ENCODE measurements at places on chromosomes 2 and 18. TPM values are rescaled to one million over a fixed set of nuclear protein-coding genes. Genes with fewer than 3 reads are reported as not detected.

GRCh38 chr2:101630224-101630949 lies 67.1 kb upstream of the MAP4K4 start:
- no peak for DNase-seq
- H3K4me3 ChIP-seq: no peak overlapping the region
- H3K27ac ChIP-seq: no peak overlapping the region
- no peaks in the 10 kb centered on the region for H3K27me3 ChIP-seq
- no peaks in the 10 kb centered on the region for H3K36me3 ChIP-seq

- no peak overlapping the region for H3K4me3 ChIP-seq
- H3K36me3 ChIP-seq: no peaks in the 10 kb centered on the region
- DNase-seq: no peak
- H3K4me1 ChIP-seq: no peaks in the 10 kb centered on the region
- 0 out of 2 replicates have a peak, but pooled peaks cover 3% of the 10 kb centered on the region for H3K27me3 ChIP-seq
- H3K27ac ChIP-seq: no peak overlapping the region
These were observed 8.3 kb downstream of the TNP1 start for GRCh38 chr2:216851486-216852090.

DNA sequence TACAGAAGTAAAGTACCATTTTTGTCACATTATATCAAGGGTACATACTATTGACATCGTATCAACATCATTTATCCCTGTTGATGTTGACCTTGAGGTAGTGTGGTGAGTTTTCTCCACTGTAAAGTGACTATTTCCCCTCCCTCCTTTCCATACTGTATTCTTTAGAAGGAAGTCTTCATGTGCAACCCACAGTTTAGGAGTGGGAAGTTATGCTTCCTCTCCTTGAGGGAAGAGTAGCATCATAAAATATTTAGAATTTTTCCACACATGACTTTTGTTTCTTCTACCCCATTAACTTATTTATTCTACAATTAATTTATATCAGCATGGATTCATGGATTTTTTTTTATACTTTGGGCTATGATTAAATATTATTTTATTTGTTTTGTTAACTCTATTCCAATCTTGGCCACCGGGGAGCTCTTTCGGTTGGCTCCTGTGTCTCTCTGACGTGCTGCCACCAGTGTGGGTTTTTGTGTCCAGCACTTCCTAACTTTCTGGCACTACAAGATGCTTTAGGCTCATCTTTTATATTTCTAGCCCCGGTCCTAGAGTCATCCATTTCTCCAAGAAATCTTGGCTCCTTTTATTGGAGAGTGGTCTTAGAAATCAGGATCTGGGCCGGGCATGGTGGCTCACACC lies 19.0 kb downstream of the AQP12B start:
- H3K4me1 ChIP-seq: no peaks in the 10 kb centered on the region
- no peak overlapping the region for H3K27ac ChIP-seq
- peaks cover 44% of the 10 kb centered on the region for H3K27me3 ChIP-seq

- no peaks in the 10 kb centered on the region for H3K36me3 ChIP-seq
- no peak overlapping the region for H3K4me3 ChIP-seq
- no peaks in the 10 kb centered on the region for H3K27me3 ChIP-seq
- no peak for DNase-seq
- no peak overlapping the region for H3K27ac ChIP-seq
- H3K4me1 ChIP-seq: no peaks in the 10 kb centered on the region
These were observed 390.7 kb upstream of the ETAA1 start for GRCh38 chr2:67006373-67006960.

DNA sequence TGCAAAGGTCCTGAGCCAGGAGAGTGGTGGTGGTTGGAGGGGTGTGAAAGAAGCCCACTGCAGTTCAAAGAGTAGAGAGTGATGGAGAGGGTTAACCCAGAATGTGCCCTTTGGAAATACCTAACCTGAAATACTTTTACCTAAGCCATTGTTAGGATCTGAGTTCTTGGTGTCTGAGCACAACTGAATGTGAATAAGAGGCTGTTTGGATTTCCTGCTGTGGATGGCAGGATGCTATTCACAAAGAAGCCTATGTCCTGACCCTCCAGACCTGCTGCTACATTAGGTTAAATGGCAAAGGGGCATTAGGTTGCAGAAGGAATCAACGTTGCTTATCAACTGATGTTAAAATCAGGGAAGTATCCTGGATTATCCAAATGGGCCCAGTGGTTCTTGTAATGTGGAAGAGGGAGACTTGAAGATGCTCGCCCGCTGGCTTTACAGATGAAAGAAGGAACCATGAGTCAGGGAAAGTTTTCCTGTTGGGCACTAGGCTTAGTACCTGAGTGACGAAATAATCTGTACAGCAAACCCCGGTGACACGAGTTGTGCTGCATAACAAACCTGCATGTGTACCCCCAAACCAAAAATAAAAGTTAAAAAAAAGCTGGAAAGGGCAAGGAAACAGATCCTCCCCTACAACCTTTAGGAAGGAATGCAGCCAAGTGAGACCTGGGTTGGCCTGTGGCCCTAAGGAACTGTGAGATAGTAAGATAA lies 27.2 kb downstream of the ITGA6 start:
- H3K4me1 ChIP-seq: peaks cover 49% of the 10 kb centered on the region
- H3K36me3 ChIP-seq: no peaks in the 10 kb centered on the region
- H3K4me3 ChIP-seq: no peak overlapping the region
- no peak overlapping the region for H3K27ac ChIP-seq
- DNase-seq: no peak

DNA sequence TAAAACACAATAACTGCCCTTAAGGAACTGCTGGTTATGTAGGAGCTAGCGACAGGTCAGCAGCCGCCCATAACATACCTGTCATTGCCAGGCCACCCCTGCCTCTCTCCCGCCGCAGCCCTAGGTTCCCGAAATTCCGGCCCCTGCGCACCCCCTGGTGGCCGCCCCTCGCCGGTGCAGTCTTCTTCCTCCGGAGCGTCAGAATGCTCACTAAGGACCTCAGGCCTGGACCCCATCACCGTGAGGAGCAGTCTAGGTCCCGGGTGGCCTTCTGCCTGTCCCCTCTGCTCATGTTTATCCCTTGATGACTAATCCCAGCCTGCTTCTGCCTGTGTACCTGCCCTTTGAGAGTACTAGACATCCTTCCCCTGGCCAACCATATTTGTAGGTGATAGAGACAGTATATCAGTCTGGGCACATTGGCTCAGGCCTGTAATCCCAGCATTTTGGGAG lies 115.7 kb upstream of the SLC1A4 start:
- H3K36me3 ChIP-seq: no peaks in the 10 kb centered on the region
- no peak overlapping the region for H3K27ac ChIP-seq
- peak; percentile 75 for DNase-seq
- no peaks in the 10 kb centered on the region for H3K27me3 ChIP-seq
- peaks cover 21% of the 10 kb centered on the region for H3K4me1 ChIP-seq
- no peak overlapping the region for H3K4me3 ChIP-seq

GRCh38 chr18:28960146-28960545 lies 783.2 kb upstream of the CDH2 start:
- no peak overlapping the region for H3K4me3 ChIP-seq
- no peak for DNase-seq
- no peaks in the 10 kb centered on the region for H3K4me1 ChIP-seq
- H3K27ac ChIP-seq: no peak overlapping the region
- no peaks in the 10 kb centered on the region for H3K36me3 ChIP-seq

DNA sequence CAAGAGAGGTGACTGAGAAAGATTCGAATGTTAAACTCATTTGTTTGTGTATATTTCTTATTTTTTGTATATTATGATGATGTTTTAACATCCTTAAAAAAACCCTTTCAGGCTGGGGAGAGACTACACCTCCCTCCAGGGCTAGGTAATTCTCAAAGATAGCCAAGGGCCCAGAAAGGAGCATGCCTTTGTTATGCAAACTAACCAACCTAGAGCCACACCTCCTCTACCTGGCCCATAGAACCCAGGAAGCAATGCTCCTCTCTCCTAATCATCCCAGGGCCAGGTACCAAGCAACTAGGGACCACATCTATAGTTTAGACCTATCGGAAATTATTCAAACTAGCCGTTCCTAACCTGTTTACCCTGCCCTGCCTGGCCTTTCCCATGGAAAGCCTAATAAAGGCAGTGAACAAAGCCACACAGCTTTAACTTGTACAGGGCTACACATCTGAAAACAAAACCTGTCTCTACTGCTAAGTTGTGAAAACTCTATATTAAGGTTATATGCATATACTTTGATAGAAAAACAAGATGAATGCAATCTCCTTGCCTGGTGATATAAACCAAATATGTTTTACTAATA lies 79.7 kb downstream of the COLEC12 start:
- DNase-seq: no peak
- no peaks in the 10 kb centered on the region for H3K36me3 ChIP-seq
- H3K4me3 ChIP-seq: no peak overlapping the region
- no peaks in the 10 kb centered on the region for H3K27me3 ChIP-seq
- peak overlapping the region; percentile 83 for H3K27ac ChIP-seq

DNA sequence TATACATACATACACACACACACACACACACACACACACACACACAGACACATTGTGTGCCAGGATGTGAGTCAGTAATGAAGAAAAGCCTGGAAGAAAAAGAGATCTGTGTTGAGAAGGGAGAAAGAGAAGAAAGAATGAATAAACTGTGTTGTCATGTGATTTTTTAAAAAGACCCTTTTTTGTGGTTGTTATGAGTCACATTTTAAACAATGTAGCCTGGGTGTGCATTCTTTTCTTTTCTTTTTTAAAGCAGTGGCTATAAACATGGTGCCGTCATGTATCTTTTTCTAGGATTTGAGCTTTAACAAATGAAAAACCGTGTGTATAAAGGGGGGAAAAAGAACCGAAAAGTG lies 87.2 kb downstream of the NRP2 start:
- no peak overlapping the region for H3K4me3 ChIP-seq
- H3K27me3 ChIP-seq: no peaks in the 10 kb centered on the region
- peaks cover 42% of the 10 kb centered on the region for H3K4me1 ChIP-seq
- H3K27ac ChIP-seq: peak overlapping the region; percentile 61

GRCh38 chr2:225670111-225670974 lies 270.8 kb downstream of the NYAP2 start:
- no peaks in the 10 kb centered on the region for H3K36me3 ChIP-seq
- no peaks in the 10 kb centered on the region for H3K27me3 ChIP-seq
- H3K4me1 ChIP-seq: no peaks in the 10 kb centered on the region
- H3K4me3 ChIP-seq: no peak overlapping the region

DNA sequence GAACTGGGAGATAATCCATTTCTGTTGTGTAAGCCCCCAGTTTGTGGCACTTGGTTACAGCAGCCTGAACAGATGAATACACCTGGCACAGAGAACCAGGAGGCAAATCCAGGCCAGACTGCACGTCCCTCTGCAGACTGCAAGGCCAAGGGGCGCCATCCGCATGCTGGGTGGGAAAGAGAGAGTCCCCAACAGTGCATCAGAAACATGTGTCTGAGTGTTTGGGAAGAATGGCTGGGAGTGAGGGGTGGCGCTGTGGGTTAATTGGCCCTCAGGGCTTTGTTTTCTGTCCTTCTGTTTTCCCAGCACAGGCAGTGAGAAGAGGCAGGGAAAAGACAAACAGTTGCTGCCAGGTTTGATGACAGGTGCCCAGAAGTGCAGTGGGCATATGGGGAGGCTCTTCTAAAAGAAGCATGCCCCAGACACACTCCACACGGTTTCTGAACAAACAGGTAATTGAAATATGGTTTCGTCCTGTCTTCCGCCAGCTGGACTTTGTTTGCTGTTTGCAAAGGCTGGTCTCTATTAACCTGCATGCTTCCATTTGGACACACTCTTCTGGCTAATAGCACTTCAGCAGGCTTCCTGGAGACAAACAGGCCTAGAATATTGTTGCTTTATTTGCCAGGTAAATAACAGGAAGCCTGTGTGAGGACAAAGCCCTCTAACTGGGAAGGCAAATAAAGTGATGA lies 43.4 kb upstream of the SEC11C start:
- no peak overlapping the region for H3K4me3 ChIP-seq
- no peaks in the 10 kb centered on the region for H3K36me3 ChIP-seq
- no peaks in the 10 kb centered on the region for H3K4me1 ChIP-seq
- no peak overlapping the region for H3K27ac ChIP-seq
- peaks cover 21% of the 10 kb centered on the region for H3K27me3 ChIP-seq
- no peak for DNase-seq

GRCh38 chr18:26082475-26082874 lies 7.9 kb downstream of the SS18 start:
- peaks cover 85% of the 10 kb centered on the region for H3K36me3 ChIP-seq
- DNase-seq: no peak
- no peaks in the 10 kb centered on the region for H3K4me1 ChIP-seq
- no peak overlapping the region for H3K27ac ChIP-seq

DNA sequence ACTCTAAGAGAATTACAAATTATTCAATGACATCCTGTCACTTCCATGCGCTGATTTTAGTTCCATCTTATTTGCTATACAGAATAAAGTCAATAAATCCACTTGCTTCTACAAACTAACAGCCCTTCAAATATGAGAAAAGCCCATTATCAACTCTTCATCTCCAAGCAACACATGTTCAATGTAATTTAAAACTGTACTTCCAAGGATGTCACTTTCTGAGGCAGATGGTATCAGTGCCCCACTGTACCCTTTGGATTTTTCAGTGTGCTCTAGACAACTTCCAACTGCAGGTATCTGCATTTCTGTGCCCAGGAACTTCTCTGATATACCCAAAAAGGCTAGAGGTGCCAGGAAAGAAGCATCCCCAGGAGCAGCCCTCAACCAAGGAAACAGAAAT lies 87.6 kb downstream of the SMAD2 start:
- peaks cover 62% of the 10 kb centered on the region for H3K36me3 ChIP-seq
- no peaks in the 10 kb centered on the region for H3K27me3 ChIP-seq
- H3K27ac ChIP-seq: no peak overlapping the region

- peak overlapping the region; percentile 55 for H3K4me3 ChIP-seq
- peaks cover 12% of the 10 kb centered on the region for H3K36me3 ChIP-seq
- peak; percentile 46 for DNase-seq
These were observed 423 bp upstream of the TTC27 start for GRCh38 chr2:32627441-32627813.

DNA sequence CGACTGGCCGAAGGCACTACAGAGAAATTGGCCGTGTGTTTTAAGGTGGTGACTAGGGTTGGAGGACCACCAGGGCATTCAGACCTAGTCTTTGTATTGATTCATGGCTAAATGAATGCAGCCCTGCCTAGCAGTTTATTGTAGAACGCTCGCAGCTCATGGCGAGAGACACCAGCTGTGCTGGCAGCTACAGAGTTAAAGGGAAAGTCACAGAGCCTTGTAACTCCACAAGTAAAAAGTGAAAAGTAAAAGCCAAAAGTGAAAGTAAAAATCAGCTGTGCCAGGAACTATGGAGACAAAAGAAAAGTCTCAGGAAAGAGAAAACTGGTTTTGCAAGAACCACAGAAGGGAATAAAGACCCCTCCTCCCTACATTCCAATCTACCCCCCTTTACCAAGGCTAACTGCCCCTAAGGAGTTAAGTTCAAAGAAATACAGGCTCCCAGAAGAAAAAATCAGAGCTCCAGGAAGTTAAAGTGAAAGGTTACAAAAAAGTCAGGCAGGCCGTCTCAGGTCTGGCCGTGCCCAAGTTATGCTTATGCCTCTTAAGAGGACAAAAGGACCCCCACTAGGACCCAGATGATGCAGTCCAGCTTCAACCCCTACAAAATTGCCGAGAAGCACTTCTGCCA lies 46.4 kb upstream of the SELENOI start:
- H3K36me3 ChIP-seq: no peaks in the 10 kb centered on the region
- H3K4me1 ChIP-seq: peaks cover 11% of the 10 kb centered on the region
- peak; percentile 80 for DNase-seq
- no peaks in the 10 kb centered on the region for H3K27me3 ChIP-seq
- H3K27ac ChIP-seq: peak overlapping the region; percentile 76

Gene PSMD14
- total RNA-seq: 232 TPM

Gene SKA1
- 71.5 TPM for total RNA-seq

Gene MATN3
- total RNA-seq: 2.9 TPM

Gene ANKRD30B
- total RNA-seq: not detected

Gene CCDC178
- total RNA-seq: not detected

Gene HOXD1
- total RNA-seq: not detected

Gene TEX44
- not detected for total RNA-seq

Gene CD207
- not detected for total RNA-seq

Gene STPG4
- total RNA-seq: not detected

Gene SMARCAL1
- total RNA-seq: 9.9 TPM

Gene DYSF
- total RNA-seq: 17.2 TPM

Gene SRD5A2
- total RNA-seq: not detected
